ENCODE measurements at places on chromosomes 7 and 10. TPM values are rescaled to one million over a fixed set of nuclear protein-coding genes. Genes with fewer than 3 reads are reported as not detected.

The GRM3 gene
- total RNA-seq = not detected

The CALCR gene
- total RNA-seq = not detected

The CASP2 gene
- total RNA-seq = 6.7 TPM

The ZNF425 gene
- 4.1 TPM for total RNA-seq

The TRPV5 gene
- not detected for total RNA-seq

The SPAM1 gene
- not detected for total RNA-seq

The ADIRF gene
- 13.5 TPM for total RNA-seq

The DRGX gene
- total RNA-seq = not detected

Measured in cardiac atrium fibroblast (primary cell).